H1 (cell line): ENCODE measurements at places on chromosomes 1 and 21. TPM values are rescaled to one million over a fixed set of nuclear protein-coding genes. Genes with fewer than 3 reads are reported as not detected.
A peak's percentile ranks its signal among the peaks of the same experiment; 100 is the strongest.

DNA sequence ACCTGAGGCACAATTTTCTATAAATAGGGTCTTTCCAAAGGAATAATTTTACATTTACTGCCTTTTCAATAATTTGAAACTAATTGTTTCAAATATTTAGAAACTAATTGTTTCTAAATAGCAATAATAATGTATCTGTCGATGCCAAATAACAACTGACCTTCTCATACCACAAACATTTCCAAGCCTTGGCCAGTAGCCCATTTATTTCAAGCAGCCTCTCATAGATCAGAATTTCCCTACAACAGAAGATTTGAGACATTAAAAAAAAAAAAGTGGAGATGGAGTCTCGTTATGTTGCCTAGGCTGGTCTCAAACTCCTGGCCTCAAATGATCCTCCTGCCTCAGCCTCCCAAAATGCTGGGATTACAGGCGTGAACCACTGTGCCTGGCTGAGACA lies 2.1 kb upstream of the GFI1 start:
- no peak overlapping the region for H3K27ac ChIP-seq
- H3K27me3 ChIP-seq = peaks cover 56% of the 10 kb centered on the region

DNA sequence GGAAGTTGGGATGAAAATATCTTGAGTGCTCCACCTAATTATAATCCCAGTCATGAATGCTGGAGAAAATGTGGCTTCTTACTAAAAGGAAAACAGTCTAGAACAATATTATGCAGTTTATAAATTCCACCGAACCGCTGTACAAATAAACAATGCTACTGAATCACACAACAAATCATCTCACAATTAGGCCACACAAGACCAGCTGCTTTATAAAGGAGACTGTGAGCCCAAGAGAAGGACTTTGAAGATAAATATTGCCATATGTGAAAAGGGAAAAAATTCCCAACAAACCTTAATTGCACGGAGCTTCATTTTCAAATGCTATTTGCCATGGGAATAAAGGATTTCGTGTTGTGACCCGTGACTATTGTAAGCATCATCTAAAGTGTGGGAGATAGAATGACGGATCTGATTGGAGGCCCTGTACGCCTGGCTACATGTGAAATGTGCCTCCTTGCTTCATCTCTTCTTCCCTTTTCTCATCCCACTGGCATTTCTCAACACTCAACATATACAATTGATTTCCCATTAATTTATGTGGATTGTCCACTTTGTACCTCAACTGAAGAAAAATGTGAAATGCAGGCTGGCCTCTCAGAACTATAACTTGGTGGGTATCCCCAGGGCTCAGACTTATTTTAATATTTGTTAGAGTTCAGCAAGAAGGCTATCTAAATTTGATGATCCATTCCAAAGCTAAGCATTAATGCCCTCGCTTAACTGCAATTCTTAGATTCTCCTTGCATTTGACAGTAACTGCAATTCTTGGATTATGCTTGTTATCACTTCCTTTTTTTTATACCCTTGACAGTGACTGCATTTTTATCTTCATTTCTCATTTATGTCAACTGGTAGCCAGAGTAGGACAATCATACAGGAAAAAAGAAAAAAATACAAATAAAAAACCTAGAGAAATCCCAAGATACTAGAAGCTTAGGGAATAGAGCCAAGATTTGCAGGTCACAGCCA lies 122.3 kb downstream of the TGFB2 start:
- H3K4me3 ChIP-seq = no peak overlapping the region
- no peak overlapping the region for H3K27ac ChIP-seq
- no peaks in the 10 kb centered on the region for H3K4me1 ChIP-seq
- H3K36me3 ChIP-seq = no peaks in the 10 kb centered on the region
- DNase-seq = no peak

DNA sequence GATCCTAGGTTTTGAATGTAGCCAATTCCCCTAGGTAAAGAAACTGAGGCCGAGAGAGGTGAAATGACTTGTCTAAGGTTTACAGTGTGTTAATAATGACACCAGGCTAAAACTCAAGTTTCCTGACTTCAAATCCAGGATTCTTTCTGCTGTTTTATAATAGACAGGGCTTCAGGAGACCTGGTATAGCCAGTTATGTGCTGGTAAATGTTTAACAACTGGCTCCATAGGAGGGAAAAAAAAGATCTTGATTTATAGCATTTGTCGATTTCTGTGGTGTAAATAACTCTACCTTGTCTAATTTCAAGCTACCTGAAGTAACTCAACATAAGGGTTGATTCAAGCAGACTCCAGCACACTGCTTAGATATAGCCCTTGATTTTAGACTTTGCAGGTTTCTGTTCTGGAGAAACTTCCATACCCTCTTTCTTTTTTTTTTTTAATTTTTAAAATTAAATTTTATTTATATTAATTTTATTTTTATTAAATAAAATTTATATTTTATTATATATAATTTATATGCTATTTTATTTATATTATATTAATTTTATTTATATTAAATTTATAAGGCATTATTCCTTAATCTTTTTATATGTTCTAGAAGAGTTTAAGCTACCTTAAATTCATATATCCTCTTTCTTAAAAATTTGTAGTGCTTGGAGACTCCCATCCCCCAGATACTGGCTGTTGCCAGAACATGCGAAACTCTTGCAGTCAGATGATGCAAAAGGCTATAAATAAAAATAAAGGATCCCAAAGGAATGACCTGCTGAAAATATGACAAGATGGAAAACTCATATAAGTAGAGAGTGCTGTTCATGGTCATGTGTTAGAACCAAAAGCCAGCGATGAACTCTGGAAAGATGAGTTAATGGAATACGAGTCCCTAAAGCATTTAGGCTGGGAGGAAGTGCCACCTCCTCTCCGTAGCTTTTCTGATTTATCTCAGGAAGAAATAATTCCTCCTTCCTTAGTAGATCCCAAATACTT lies 35.4 kb upstream of the SRSF10 start:
- no peaks in the 10 kb centered on the region for H3K27me3 ChIP-seq
- H3K27ac ChIP-seq = no peak overlapping the region
- no peak overlapping the region for H3K4me3 ChIP-seq
- no peaks in the 10 kb centered on the region; the same call in 1 of the 2 replicates for H3K4me1 ChIP-seq

Gene PTPN14
- total RNA-seq = 77.4 and 93.6 TPM in 2 replicates

DNA sequence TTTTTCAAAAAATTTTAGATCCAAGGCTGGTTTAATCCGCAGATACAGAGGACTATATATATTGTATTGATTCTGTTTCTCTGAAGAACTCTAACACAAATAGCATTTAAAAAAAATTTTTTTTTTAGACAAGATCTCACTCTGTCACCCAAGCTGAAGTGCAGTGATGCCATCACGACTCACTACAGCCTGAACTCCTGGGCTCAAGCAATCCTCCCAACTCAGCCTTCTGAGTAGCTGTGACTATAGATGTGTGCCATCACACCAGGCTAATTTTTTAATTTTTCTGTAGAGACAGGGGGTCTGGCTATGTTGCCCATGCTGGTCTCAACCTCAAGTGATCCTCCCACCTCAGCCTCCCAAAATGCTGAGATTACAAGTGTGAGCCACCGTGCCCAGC lies 3.0 kb downstream of the ANKRD45 start:
- no peak for DNase-seq
- H3K27me3 ChIP-seq = no peaks in the 10 kb centered on the region
- no peaks in the 10 kb centered on the region for H3K4me1 ChIP-seq

Gene NBPF10
- 0.36 and 0.39 TPM in 2 replicates for total RNA-seq

GRCh38 chr1:2925918-2926317 lies 95.3 kb upstream of the ACTRT2 start:
- no peaks in the 10 kb centered on the region for H3K4me1 ChIP-seq
- no peak overlapping the region for H3K27ac ChIP-seq
- H3K27me3 ChIP-seq = no peaks in the 10 kb centered on the region
- no peak for DNase-seq
- no peaks in the 10 kb centered on the region for H3K36me3 ChIP-seq

DNA sequence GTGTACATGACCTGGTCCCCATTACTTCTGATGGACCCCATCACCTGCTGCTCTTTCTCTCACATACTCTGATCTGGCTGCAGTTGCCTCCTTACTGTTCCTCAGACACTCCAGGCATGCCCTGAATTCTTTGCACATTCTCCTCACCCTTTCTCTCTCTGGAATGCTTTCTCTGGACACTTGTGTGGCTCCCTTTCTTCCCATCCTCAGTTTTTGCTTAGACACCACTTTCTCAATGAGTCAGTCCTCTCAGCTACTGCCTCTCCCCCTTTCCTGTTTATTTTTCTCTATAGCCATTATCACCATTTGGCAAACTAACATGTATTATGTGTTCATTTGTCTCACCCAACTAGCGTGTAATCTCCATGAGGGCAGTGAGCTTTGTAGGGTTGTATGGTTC lies 28.1 kb downstream of the PLXNA2 start:
- no peak for DNase-seq
- H3K4me3 ChIP-seq = no peak overlapping the region
- no peak overlapping the region for H3K27ac ChIP-seq
- H3K27me3 ChIP-seq = no peaks in the 10 kb centered on the region
- H3K4me1 ChIP-seq = no peaks in the 10 kb centered on the region
- H3K36me3 ChIP-seq = no peaks in the 10 kb centered on the region

Gene APCS
- not detected in 2 replicates for total RNA-seq

GRCh38 chr21:37207441-37208009 lies 59.6 kb downstream of the VPS26C start:
- no peak overlapping the region for H3K4me3 ChIP-seq
- H3K27ac ChIP-seq = no peak overlapping the region
- no peaks in the 10 kb centered on the region for H3K4me1 ChIP-seq
- H3K36me3 ChIP-seq = no peaks in the 10 kb centered on the region
- DNase-seq = no peak
- H3K27me3 ChIP-seq = no peaks in the 10 kb centered on the region

GRCh38 chr1:118985640-118986554 lies 2.2 kb downstream of the TBX15 start:
- DNase-seq = no peak
- H3K36me3 ChIP-seq = no peaks in the 10 kb centered on the region
- peaks cover 7% of the 10 kb centered on the region for H3K4me1 ChIP-seq
- peaks cover 84% of the 10 kb centered on the region for H3K27me3 ChIP-seq

Gene FLAD1
- 97.4 and 104 TPM in 2 replicates for total RNA-seq

Gene NUDT4B
- total RNA-seq = not detected in 2 replicates

GRCh38 chr21:34335316-34335715 lies 28.5 kb upstream of the KCNE2 start:
- H3K27me3 ChIP-seq = no peaks in the 10 kb centered on the region
- H3K4me1 ChIP-seq = no peaks in the 10 kb centered on the region
- DNase-seq = no peak
- H3K36me3 ChIP-seq = no peaks in the 10 kb centered on the region
- no peak overlapping the region for H3K4me3 ChIP-seq

GRCh38 chr1:84620720-84621313 lies 46.6 kb upstream of the CTBS start:
- H3K27me3 ChIP-seq = no peaks in the 10 kb centered on the region
- H3K36me3 ChIP-seq = no peaks in the 10 kb centered on the region
- H3K27ac ChIP-seq = peak overlapping the region; percentile 49; the same call in 1 of the 2 replicates
- peaks cover 3% of the 10 kb centered on the region for H3K4me1 ChIP-seq

DNA sequence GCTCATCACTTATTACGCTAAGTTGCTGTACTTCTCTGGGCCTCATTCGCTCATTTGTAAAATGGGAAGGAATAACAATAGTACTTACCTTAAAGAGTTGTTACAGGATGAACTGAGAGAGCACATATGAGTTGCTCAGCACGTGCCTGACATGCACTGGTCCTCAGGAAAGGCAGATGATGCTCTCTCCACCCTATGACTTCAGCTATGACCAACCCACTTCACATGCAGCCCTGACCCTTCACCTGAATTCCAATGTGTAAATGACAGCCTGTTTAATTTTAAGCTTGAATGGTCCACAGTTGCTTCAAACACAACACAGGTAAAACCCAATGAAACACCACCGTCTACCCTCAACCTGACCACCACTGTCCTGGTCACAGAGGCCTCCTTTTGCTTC lies 32.9 kb downstream of the GADD45A start:
- no peak overlapping the region for H3K27ac ChIP-seq
- no peak for DNase-seq
- no peaks in the 10 kb centered on the region for H3K36me3 ChIP-seq
- no peaks in the 10 kb centered on the region for H3K4me1 ChIP-seq

DNA sequence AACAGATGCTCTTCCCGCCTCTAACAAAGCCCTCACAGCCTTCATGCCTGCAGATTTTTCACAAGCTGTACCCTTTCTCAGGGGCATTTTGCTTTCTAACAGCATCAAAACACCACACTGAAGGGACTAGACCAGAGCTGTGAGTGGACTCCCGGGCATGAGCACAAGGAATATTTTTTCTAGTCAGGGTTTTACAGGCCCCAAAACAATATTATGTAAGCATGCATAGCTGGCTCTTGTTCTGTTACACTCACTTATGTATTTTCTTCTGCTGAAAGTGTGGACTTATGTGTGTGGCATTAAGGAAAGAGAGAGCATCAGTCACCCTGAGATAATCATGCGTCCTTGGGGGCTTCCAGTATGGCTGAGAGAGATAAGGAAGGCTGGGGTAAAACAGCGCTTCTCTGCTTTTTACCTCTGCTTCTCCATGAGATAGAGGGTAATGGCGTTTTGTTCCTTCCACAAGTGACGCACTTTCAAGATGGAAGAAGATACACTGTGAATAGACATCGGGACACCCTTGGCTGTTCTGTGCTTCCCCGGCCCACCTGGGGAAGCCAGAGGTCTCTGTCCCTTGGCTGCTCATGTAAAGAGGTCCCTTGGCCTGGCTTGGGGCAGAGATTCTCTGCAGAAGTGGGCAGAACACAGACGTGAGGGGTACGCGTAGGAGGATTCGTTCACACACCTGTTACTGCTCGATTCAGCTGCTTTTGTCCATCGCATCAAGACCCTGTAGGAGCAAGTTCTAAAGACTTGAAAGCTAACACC lies 266.7 kb upstream of the RAB4A start:
- no peaks in the 10 kb centered on the region for H3K27me3 ChIP-seq
- no peak overlapping the region for H3K4me3 ChIP-seq
- H3K4me1 ChIP-seq = no peaks in the 10 kb centered on the region
- DNase-seq = no peak
- H3K36me3 ChIP-seq = no peaks in the 10 kb centered on the region
- H3K27ac ChIP-seq = no peak overlapping the region

Gene OSCP1
- total RNA-seq = 1.4 and 1.8 TPM in 2 replicates

DNA sequence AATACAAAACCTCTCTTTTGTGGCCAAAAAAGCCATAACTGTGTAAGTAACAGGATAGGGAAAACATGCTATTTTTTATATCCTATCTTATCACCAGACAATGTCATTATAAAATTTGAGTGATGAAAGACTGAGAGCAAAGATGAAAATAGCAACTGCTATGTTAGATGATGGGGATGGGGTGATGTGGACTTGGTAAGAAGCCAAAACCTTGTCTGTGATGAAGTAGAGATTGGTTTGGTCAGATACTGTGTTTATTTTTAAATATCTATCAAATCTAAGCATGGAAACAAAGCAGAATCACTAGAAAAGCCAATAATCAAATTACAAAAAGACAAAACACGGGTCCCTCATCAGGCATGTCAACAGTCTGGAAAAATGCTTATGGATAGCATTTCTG lies 631.1 kb upstream of the NR5A2 start:
- no peak for DNase-seq
- H3K27me3 ChIP-seq = no peaks in the 10 kb centered on the region
- no peak overlapping the region for H3K27ac ChIP-seq
- no peaks in the 10 kb centered on the region for H3K4me1 ChIP-seq
- H3K36me3 ChIP-seq = no peaks in the 10 kb centered on the region

Gene ADIPOR1
- total RNA-seq = 69.2 and 69.8 TPM in 2 replicates

GRCh38 chr1:55988963-55989452 lies 590.4 kb downstream of the PLPP3 start:
- H3K36me3 ChIP-seq = no peaks in the 10 kb centered on the region
- peaks cover 3% of the 10 kb centered on the region for H3K4me1 ChIP-seq
- DNase-seq = no peak
- H3K27me3 ChIP-seq = no peaks in the 10 kb centered on the region

GRCh38 chr1:31814041-31814511 lies 1.7 kb downstream of the SPOCD1 start:
- no peaks in the 10 kb centered on the region for H3K36me3 ChIP-seq
- H3K4me3 ChIP-seq = no peak overlapping the region
- 0 out of 2 replicates have a peak, but pooled peaks cover 2% of the 10 kb centered on the region for H3K4me1 ChIP-seq
- no peaks in the 10 kb centered on the region for H3K27me3 ChIP-seq
- H3K27ac ChIP-seq = no peak overlapping the region
